H4 (cell line): ENCODE measurements at places on chromosomes 5 and 9.

DNA sequence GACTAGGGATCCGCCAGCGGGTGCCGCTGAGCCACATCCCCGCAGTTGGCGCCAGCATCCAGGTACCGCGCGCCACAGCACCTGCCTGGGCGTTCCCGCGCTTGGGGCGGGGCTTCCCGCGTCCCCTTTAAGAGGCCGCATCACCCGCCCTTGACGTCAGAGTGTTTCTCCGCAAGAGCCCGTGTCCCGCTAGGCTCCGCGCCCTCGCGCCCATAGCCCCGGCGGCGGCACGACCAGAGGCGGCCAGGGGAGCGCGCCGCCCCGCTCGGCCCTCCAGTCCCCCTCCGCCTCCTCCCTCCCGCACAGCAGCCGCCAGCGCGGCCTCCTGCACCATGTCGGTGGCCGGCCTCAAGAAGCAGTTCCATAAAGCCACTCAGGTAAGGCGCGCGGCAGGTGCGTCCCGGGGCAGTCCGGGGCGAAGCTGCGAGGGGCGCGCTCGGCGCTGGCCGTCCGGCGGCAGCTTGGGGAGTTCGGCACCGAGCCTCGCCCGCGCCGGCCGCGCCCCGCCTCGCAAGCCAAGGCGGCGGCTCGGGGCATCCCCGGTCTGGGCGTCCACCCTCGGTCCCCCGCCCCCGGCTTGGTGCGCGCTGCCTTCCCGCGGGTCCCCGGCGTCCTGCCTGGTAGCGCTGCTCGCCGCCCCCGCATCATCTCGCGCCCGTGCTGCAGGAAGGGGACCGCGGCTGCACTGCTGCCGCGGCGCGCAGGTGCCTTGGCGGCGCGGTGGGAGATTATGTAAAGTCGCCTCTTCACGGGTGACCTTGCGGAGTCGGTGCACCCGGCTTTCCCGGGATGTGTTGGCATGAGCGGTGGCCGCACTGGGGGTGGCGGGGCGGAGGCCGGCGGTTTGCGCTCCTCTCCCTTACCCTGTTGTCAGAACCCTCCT lies at the start of gene SH3GL2:
Gene SH3GL2, plus strand, starts transcription at position 156 of the 883 bp plus-strand sequence.
- DNase-seq: peak; percentile 19

GRCh38 chr5:52888363-52888762 lies 100.6 kb downstream of the ITGA1 start:
- no peak for DNase-seq

DNA sequence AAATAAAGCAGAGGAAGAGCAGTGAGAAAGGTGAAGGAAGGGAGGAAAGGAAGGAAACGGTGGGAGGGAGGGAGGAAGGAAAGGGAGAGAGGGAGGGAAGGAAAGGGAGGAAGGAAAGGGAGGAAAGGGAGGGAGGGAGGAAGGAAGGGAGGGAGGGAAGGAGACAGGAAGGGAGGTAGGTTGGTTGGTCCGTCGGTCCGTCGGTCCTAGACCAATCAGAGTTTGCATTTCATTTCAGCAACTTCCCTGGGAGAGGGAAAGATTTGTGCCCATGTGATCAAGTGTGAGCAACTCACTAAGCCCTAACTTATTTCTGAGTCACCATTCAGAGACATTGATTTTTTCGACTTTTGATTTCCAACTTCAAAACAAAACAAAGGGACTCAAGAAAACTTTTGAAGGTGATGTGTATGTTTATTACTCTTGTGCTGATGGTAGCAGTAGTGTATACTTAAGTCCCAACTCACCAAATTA lies 18.8 kb downstream of the NANS start:
- peak; percentile 40 for DNase-seq

DNA sequence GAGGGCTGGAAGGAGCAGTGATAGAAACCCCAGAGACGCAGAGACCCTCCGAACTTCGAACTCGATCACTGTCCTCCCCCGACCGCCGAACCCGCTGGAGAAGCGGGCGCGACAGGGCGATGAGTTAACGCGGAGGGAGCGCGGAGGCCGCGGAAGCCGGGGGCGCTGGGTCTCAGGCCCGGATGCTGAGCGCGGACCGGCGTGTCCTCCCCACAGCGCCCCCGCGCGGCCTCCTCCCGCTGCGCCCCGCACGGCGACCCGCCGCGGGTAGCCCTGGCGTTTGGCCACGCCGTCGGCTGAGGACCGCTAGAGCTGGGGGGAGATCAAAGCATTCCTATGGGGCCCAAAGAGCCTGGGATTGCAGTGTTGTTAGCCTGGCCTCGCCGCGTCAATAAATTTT lies 7.7 kb upstream of the DMRT2 start:
- no peak for DNase-seq

DNA sequence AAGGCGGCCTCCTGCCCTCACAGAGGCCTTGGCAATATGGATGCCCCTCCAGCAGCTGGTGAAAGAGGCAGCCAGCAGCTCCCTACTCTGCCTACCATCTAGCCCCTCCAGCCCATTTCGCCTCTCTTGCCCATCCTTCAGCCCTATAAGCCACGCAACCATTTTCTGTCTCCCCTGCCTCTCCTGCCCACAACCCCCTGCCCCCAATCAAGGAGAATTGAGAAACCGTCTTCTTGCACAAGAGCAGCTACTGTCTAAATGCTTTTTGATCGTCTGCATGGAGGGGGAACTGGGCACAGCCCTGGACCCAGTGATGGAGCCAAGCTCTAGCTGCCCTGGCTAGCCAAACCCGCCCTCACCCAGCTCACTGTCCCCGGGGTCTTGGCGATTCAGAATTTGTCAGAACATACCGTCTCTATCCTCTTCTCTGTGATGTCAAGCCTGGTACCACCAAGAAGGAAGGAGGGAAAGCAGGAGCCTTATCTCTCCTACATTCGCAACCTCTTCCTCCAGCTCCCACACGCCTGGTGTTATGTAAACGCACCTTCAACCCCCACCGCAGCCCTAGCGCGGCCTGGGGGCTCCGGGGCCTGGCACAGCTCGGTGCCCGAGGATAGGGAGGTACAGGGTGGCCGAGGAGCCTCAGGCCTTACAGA lies 1.2 kb downstream of the SPRY4 start:
- peak; percentile 15 for DNase-seq

DNA sequence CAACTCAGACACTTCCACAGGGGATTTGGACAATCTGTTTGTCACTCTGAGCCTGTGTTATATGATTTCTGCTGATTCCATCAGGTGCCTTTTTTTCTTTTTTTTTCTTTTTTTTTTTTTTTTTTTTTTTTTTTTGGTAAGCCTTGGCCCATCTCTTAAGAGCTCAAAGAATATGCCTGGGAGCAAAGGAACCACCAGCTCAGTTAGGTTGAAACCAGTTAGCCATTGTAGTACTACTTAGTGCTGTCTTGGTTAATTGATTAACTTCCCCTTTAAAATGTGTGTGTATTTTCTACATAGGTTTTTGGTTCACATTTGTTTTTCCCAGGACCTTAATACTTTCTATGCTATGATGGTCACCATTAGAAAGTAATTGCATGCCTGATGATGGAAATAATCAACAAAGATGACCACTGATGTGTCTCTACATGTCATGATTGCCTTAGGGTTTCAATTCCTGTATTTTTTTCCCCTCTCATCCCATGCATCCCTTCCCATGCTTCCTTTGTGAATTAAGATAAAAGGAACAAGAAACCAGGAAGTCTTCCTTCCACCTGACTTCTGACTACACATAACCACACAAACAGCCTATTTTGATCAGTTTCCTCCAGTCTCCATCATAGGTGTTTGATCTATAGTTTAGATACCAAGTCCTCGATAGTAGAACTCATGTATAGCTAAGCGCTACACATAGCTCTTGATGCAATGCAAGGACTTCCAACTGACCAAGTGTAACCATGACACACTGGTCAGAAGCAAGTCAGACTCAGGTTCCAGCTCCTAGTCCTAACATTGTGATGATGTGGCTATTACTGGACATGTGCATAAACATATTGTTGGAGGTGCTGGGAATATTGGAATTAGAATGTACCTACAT lies 306.1 kb downstream of the EFNA5 start:
- no peak for DNase-seq

- DNase-seq: peak; percentile 83
These were observed 101.2 kb downstream of the TRIM36 start for GRCh38 chr5:115068239-115069086.

DNA sequence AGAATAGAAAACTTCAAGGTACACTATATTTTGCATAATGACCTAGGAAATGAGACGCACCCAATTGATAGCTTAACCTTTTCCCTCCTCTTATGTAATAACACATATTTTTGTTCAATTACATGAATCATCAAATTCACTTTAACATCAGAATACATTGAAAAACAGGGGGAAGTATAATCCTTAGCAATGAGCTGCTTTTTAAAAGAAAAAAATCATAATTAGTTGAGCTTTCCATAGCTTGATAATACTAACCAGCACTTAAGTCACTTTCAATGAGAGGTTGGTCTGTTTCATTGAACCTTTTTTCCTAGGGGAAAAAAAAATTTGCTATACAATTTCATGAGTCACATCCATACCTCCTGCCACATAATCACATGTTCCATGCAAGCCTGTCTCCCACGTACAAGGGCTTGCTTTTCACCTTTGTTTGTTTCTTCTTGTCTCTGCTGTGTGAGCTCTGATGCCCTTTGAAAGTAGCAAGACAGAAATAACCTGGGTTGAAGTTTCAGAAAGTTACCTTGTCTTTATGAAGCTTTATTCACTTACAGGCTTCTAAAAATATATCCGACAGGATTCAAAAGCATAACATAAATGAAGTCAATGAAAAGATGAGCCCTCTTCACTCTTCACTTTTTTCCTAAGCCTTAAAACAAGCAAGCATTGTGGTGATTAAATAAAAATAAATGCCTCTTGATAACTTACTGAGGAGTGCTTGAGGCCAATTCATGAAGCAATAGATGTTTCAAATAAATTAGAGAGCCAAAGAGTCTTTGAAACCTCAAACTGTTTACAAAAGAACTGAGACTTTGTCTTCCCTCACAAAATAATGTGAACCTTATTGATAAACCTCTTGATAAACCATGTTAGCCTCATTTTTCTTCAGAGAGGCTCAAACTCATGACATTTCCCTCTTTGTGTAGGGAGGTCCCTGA lies 108.5 kb downstream of the FEM1C start:
- no peak for DNase-seq

- peak; percentile 82 for DNase-seq
These were observed 188.4 kb downstream of the SNCAIP start for GRCh38 chr5:122500245-122501088.

DNA sequence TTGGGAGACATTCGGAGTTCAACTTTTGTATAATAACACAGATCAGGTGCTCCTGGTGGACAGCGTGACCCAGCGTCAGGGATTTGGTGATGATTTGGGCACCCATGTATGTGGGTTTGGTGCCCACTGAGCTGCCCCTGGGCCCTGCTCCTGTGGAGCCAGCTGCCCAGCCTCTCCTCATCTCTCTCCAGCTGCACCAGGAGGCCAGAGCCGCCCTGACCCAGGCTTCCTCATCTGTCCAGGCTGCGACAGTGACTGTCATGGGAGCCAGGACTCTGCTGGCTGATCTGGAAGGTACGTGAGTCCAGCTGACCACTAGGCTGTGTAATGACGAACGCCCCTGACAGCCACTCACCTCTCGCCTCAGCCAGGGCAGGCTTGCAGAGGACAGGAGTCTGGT lies 14.5 kb upstream of the AIF1L start:
- DNase-seq: no peak
